Stimulated activated CD8-positive, alpha-beta memory T cell treated with anti-CD3 and anti-CD28 coated beads, Interleukin-2, amount 100 ng/mL, for 1 hour (primary cell): ENCODE measurements at places on chromosomes 5 and 9.

DNA sequence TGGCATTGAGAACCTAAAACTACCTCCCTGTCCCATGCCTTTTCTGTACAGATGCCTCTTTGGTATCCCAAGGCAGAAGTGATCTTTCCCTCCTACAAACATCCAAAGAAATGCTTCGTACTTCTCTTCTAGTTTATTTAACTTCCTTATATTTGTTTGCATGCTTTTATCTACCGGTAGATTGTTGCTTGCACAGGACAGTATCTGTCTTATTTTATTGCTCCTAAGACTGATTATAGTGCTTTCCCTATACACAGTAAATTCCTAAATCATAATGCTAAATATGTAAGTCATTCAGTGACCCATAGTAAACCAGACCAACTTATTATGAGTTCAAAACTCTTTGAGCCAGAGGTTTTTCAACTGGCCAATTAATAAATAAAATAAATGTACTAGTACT lies 156.9 kb downstream of the PRELID2 start:
- no peak for DNase-seq

DNA sequence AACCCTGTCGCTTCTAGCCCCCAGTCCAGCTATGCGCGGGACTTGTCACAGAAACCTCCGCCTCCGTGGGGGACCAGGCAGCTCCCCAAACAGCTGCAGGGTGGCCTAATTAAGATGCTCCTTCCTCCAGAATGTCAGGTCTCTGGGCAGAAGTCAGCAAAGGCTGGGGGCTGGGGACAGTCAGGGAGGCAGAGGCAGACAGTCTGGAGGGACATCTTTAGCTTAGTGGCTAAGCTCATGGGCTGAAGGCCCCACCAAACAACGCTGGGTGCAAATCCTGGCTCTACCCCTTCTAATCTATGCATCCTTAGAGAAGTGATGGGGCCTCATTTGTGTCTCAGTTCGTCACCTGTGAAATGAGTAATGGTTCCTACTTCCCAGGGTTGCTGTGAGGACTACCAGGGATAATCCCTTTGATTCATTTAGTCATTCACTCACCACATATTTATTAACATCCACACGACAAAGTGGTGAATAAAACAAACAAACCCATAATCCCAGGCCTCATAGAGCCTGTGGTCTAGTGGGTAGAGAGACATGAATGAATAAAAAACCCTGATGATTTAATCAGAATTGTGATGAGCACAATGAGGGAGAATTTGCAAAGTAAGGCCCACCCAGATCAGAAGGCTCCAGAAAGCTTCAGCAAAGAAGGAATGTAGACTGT lies 20.2 kb upstream of the MED27 start:
- DNase-seq, result no peak

GRCh38 chr9:128479262-128479661 lies 23.5 kb downstream of the ODF2 start:
- no peak for DNase-seq

DNA sequence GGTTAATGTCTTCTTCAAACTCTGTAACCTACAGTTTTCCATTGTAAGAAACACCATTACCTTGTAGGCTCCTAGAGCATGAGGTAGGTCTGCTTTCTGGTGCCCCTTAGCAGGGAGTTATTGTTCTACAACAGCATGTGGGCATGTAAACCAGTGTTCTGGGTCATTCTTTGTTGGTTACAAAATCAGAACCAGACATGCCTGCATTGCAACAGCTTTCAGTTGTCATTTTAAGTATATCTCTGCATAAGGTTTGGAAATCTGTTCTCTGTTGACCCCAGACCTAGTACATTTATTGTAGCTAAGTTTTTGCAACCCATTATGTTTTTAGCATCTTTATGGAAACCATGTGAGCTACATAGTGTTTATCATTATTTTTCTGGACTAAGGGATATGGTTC lies 10.9 kb downstream of the RGMB start:
- DNase-seq, result no peak

DNA sequence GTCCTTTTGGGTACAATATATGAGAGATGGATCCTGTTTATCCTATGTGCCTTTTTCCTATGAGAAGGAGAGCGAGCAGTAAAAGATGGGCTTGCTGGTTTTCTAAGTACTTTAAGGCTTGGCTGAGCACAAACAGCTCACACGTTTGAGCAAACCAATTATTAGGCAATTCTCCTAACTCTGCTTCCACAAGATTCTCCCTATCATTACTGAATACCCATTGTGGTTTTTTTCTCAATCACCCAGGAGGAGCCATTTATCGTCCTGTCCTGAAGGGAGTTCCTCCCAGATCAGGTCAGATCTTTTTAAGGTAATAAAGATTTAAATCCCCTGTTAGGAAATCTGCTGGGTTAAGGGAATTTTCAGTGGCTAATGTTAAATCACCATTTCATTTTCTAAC lies 19.4 kb upstream of the C1QTNF3 start:
- no peak for DNase-seq

- DNase-seq, result no peak
Measured at GRCh38 chr5:81786496-81786895, 35.6 kb upstream of the SSBP2 start.

- no peak for DNase-seq
Measured at GRCh38 chr5:88724201-88724600, 158.8 kb downstream of the MEF2C start.

DNA sequence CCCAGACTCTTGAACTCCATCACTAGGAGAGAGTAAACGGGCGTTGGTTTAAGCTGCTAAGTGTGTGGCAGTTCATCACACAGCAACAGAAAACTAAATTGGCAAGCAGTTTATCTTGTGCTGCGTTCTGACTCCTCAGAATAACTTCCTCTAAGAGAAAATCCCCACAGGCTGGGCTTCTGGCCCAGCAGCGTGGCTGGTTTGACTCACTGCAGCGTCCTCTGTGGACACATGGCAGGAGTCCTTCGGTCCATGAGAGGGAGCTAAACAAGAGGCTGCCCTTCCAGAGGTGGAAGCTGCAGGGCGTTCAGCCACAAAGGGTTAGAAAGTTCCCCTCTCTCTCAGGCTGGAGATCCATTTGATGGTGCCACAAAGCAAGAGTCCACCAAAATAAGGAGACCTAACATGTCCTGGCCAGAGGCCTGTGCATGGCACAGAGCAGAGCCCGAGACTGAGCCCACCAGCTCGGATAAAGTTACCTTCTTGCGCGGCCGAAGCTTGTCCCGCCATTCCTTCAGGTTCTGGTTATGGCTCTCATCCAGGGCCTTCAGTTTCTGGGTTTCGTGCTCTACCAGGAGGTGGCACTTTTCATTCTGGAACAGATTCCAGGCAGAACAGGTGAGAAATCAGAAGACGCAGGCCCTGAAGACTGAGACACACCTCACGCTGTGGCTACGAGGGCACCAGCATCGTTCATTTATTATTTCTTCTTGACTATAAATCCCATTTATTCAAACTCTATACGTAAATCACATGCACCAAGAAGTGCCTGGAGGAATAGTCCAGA lies 46.2 kb upstream of the FBXW11 start:
- DNase-seq, result no peak

DNA sequence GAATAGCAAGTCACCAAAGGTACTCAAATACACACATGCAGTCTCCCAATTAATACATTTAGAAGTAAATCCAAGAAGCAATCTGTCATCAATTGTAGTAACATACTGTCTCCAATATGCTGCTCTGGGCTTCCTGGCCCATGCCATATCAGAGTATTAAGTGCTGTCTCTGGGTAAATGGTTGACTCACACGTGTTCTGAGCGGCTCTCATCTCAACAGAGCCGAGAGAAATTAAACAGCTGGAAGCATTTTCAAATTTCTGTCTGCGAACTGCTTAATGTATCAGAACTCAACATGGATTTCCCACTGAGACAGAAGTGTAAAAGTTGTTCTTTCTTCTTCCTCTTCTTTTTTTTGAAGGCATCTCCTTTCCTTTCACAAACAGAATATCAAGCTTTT lies 247.3 kb upstream of the TAS2R1 start:
- no peak for DNase-seq

GRCh38 chr9:132487351-132487791 lies 77.4 kb downstream of the CFAP77 start:
- DNase-seq, result no peak

DNA sequence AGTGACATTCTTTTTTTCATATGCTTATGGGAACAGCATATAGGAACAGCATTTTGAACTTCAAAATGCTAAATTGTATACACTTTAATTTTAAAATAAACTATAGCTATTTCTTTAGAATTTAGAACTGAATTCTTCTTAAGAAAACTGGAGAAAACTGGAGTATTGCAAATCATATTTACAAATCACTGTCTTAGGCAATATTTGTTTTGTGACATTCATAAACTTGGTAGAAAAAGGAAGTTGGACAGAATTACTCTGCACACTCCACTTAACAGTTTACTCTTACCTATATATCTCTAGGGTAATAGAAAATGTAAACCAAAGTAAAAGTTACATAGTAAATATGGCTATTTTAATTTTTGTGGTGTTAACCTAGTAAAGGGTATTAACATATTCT lies 3.1 kb downstream of the DMRTA1 start:
- DNase-seq, result no peak

GRCh38 chr5:14579731-14580397 lies 1.7 kb upstream of the OTULINL start:
- DNase-seq, result no peak

GRCh38 chr9:111531716-111532115 lies 6.7 kb downstream of the ZNF483 start:
- no peak for DNase-seq

GRCh38 chr5:178346607-178347334 lies 114.2 kb upstream of the PHYKPL start:
- no peak for DNase-seq

DNA sequence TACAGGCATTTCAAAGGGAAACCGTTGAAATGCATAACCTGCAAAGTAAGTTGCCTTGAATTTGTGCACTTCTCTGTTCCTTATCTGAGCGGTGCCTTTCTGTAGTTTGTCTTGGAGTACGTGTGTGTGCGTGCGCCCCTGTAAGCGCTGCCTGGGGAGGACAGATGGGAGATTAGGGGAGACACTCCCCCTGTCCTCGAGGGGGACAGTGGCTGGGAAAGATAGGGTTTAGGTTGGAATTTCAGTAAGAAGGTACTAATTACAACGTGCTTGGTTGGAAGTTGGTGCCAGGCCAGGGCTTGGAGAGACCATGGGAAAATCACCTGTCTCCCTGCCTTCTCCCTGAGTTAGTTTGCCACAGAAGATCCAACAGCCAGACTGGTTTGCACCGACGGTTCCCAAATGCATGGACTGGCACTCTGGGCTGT lies 73.2 kb downstream of the PIK3R1 start:
- no peak for DNase-seq

DNA sequence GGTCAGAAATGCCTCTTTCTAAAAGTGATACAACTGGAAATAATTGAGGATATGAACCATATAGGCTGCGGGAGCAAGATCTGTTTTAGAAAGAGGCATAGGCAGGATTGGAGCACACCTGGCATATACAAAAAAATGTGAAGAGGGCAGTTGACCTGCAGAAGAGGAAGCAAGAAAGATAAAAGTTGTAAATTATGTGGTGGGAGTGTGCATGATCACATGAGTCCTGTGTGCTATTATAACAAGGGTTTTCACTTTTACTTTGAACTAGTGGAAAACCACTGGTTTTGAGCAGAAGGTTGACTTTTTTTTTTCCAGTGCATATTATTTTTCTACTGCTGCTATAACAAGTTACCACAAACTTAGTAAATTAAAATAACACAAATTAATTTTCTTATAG lies 489.3 kb downstream of the ANXA1 start:
- no peak for DNase-seq

DNA sequence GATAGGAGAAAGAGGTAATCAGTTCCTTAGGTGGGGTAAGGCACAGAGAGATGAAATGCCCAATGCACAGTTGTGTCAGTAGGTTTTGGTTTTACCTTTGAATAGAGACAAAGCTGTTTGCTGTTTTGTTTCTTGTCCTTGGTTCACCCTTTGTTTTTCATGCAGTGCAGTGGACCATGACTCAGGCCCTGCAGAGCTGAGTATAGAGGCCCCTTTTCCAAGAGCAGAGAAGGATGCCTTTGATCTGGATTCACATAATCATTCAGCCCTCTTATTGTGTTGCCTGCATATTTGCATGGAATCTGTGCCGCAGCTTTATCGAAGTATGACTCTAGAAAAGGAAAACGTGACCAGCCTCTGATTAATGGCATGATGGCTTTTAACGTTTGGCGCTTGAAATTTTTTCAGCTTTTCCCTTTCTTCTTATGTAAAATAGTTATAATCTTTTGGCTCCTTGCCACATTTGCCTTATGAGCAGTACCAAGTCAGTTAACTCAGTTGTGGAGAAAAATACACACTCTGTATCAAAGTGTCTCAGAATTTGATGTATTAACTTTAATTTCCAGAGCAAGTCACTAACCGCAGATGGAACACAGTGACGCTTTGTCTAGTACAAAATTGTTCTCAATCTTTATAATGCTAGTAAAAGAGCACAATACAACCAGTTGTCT lies 197.6 kb downstream of the KDM4C start:
- DNase-seq, result no peak
